ENCODE measurements at places on chromosomes 6 and 20.

DNA sequence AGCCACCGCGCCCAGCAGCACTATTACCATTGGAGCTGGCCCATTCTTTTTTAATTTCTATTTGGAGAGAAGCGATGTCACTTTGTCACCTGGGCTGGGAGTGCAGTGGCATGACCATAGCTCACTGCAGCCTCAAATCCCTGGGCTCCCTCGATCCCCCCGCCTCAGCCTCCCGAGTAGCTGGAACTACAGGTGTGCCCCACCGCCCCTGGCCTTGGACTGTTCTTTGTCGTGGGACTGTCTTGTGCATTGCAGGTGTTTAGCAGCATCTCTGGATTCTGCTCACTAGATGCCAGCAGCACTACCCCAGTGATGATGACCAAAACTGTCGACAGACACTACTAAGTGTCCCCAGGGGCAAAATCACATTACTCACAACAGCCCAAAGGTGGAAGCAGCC, 80.3 kb downstream of the PRND start:
- no peak for DNase-seq

GRCh38 chr20:62168061-62168460, 14.8 kb upstream of the MTG2 start:
- DNase-seq = no peak

- DNase-seq = peak; percentile 28
Measured at GRCh38 chr6:85747093-85747492, 104.4 kb upstream of the SYNCRIP start.

DNA sequence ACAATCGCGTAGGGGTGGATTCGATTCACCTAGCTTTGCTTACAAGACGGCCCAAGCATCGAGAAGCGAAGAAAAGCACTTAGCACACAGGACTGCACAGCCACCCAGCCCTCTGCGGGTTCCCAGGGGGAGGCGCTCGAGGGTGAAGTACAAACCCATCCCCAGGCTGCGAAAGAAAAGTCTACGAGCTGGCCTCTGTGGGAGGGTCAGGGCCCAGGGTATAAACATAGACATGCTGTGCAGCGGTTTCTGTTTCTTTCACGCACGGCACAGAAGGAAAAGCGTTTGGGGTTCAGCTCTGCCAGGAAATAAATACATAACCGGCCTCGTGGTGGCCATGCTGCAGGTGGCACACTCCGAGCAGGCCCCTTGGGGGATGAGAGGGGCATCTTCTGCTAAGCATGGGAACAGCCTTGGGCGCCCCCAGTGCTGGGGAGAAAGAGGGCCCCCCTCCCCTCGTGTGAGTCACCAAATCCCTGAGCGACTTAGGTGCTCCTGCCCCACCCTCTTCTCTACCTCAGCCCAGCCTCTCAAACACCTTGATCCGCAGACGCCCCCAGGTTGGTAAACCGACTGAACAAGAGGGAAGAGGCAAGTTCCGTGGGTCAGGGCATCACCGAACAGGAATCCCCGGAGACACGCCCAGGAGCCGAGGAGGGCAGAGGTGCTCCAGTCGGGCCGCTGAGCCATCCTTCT, 91.6 kb upstream of the RIPOR2 start:
- no peak for DNase-seq

DNA sequence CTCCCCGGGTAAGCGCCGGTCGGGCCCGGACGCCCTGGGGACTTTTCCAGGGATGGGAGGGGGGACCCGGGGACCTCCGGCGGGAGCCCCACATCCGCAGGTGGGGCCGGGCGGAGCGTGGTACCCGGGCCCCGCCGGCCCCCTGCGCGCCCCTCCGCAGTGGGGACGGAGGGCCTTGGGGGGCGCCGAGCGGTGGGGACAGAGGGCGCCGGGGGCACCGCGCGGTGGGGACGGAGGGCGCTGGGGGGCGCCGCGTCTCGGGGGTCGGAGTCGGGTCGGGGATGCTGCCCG, 270 bp downstream of the PLEKHG1 start:
- no peak for DNase-seq
